Colonic mucosa (tissue), 4 donors: ENCODE measurements at places on chromosomes 4 and X. TPM values are rescaled to one million over a fixed set of nuclear protein-coding genes. Genes with fewer than 3 reads are reported as not detected.
A peak's percentile ranks its signal among the peaks of the same experiment; 100 is the strongest.

GRCh38 chrX:53324803-53325202, 43.4 kb upstream of the IQSEC2 start:
- no peak for DNase-seq

- no peak for DNase-seq
Observed at GRCh38 chr4:24570172-24570571, 14.2 kb downstream of the DHX15 start.

GRCh38 chr4:134126000-134126560, 75.5 kb downstream of the PABPC4L start:
- no peak for DNase-seq

- no peak for DNase-seq
Observed at GRCh38 chrX:78133238-78133960, 6.1 kb downstream of the TAF9B start.

GRCh38 chrX:81414630-81415029, 212.7 kb downstream of the SH3BGRL start:
- DNase-seq = no peak

GRCh38 chrX:7127056-7127455, 20.5 kb upstream of the STS start:
- no peak for DNase-seq

DNA sequence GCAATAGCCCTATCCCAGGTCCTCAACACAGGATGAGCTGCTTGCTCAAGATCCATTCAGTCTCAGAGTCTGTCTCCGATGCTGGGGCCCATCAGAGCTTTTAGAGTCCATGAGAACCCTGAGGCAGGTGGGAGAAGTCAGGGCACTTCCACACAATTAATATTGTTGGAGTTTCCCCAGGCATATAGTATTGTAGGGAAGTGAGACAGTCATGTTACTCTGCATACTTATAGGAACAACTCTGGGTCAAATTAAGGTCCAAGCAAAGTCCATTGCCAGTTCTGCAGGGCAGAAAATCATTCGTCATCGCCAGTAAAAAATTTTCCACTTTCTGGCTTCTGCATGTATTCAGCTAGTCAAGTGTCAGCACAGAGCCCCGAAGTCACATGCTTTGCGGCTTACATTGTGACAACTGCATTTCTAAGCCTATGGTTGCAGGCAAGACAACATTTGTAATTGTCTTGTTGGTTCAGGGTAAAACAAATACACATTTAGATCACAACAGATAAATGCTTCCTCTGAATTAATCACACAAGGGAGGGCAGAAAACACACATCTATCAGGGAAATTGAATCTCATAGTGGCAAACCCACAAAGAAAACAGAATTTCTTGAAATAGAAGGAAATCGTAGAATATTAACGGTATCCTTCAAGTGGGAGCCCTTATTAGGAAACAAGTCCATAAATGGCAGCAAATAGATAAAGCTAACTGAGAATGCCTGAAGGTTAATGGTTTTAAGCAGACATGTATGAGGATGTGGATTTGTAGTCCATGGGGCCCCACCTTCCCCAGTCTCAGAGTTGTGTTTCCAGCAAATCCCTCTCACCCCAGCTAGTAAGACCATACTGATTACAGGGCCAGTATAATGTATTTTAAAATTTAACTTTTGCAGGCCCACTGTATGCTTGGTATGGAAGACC, 412.1 kb upstream of the RASGEF1B start:
- no peak for DNase-seq

DNA sequence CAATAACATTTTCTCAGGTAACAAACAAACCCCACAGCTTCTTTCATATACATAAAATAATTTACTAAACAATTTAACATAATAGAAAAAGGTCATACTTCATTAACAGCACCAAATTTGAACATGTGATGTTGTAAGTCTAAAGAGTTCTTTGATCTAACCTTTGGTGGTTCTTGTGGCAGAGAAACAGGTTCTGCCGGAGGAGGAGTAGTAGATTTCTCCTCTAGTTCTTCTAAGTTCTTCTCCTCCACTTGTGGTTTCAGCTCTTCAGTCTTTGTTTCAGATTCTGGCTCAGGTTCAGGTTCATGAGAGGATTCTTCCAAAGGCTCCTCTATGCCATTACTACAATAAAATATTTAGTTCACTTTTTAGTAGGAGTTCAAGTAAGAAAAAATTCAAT, 18.3 kb downstream of the G3BP2 start:
- DNase-seq = no peak

DNA sequence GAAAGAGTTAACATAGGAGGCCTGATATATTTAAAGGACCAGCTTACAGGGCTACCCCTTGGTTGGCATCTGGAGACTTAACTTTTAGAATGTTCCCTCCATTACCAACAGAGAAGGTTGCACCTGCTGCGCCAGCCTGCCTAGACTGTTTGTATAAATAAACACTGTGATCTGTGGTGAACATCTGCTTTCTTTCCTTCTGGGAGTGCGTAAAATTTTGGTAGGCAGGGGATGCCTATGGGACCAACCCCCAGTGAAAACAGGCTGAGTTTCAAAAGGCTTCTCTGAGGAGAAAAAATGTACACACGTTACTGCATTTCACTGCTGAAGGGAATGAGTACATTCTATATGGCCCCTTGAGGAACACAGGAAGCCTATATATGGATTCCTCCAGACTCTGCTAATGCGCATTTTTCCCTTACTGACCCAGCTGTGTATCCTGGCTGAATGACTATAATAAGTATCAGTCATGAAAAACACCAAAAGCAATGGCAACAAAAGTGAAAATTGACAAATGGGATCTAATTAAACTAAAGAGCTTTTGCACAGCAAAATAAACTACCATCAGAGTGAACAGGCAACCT, 13.8 kb downstream of the CENPC start:
- no peak for DNase-seq

- peak; percentile 36 for DNase-seq
Observed at GRCh38 chr4:149999485-150000074, 78.7 kb upstream of the DCLK2 start.

DNA sequence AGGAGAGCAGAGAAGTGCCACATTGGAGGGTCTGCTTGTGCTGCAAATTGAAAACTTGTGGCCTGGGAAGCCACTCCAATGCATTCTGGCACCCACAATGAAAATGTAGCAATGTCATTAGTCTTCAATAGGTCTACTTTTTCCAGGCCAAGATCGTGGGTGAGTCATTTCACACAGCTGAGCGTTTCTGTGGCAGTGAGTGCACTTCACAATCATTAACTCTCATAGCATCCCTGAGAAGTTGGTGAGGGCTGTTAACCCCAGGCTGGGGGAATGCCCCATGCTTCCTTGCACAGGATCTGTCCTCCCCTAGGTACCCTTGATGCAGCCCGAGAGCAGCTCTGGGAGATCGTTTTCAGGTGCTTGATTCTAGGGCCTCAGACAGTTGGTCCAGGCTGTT, 196.8 kb upstream of the ATP6AP2 start:
- DNase-seq = no peak

GRCh38 chr4:96736352-96736889, 896.5 kb downstream of the PDHA2 start:
- DNase-seq = no peak

DNA sequence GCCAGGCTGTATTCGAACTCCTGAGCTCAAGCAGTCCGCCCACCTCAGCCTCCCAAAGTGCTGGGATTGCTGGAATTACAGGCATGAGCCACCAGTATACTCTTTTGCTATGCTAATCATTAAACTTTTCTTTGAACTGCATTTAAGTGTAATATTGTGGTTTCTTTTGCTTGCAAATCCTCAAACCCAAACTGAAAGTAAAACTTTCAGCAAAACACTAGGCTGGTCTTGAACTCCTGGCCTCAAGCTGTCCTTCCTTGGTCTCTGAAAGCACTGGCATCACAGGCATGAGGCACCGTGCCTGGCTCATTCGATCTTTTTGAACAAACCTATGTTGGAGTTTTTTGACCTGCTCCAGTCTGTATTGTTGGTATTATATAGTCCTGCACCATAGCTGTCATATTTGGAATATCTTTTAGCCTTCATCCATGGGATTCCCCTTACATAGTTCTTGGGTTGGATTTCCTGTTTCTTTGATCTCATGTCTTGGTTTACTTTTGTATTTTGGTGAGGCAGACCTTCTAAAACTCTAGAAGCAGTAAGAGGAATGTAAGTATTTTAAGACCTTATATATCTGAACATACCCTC, 34.1 kb downstream of the MOB1B start:
- DNase-seq = no peak

- DNase-seq = no peak
Observed at GRCh38 chr4:76651616-76652015, 216.6 kb downstream of the SHROOM3 start.

DNA sequence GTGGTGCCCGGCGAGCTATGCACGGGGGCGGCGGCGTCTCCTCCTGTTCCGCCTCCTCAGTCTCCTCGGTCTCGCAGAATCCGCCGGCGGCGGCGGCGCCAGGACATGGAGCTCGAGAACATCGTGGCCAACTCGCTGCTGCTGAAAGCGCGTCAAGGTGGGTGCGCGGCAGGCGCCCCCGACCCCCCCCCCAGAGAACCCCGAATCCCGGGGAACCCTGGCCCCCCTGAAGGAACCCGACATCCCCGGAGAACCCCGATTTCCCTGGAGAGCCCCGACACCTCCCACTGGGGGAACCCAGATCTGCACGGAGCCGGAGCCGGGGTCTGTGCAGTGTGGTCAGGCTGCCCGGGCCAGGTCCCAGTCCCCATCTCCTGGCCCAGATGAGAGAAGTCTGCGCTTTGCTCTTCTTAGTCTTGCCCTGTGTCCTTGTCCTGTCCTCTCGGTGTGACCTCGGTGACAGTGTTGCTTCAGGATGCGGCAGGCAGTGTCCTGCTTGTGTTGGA, 648 bp downstream of the GRK4 start:
- peak; percentile 46 for DNase-seq

GRCh38 chr4:80202190-80202711, 4.9 kb downstream of the PRDM8 start:
- peak; percentile 87 for DNase-seq

DNA sequence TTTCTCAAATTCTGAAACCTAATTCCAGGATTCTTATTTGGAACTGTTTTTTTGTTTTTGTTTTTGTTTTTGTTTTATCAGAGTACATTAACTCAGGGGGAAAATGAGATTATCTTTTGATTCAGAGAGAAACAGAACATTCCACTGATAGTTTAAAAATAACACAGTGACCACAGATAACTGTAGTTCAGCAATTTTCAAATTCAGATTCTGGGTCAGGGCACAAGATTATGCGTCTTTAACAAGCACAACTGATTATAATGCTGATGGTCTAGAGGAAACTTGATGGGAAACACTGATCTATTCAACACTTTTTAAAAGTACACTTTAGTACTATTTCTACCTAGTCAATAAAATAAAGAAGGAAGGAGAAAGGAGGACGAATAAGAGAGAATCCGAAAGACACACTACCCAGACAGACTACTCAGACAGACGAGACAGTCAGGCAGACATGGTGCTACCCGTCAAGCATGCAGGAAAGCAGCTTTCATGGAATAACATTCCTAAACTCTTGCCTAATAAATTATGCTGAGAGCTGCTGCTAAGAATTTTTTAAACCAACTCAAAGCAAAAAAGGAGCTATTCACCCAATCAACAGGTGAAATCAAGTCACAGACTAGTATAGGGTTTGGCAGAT, 59.0 kb downstream of the APBB2 start:
- no peak for DNase-seq

- no peak for DNase-seq
Observed at GRCh38 chrX:20432746-20433387, 166.2 kb upstream of the RPS6KA3 start.

DNA sequence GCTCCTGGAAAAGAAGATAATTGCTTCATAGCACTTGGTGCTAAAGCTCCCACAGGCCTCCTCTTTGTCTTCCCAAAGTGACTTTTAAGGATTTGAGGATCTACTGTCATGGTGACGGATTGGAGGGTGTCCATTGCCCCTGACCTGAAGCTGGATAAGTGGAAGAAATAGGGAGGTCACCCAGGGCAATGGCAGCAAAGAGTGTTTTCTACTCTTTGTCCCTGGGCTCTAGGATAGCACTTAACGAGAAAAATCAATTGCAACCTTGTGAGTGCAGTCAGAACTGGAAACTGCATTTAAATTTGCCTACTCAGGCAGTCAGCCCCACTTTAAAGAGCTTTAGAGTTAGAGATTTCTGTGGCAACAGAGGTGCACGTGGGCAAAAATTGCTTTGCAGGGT, 43.7 kb upstream of the XK start:
- DNase-seq = no peak

DNA sequence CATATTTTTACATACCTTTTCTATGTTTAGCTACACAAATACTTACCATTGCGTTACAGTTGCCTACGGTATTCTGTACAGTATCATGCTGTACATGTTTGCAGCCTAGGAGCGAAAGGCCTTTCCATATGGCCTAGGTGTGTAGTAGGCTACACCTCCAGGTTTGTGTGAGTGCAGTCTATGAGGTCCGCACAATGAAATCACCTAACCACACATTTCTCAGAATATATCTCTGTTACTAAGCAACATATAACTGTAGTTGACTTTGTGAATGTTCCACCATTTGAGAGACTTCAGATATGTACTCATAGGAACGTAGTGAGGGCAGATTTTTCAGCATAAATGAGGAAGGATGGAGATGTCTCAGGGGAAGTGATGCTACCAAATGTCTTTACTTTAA, 62.6 kb downstream of the WWC2 start:
- no peak for DNase-seq

Gene ZNF518B
- 15.3 TPM for total RNA-seq

Gene MAML3
- total RNA-seq = 9.3 TPM

Gene OCIAD1
- total RNA-seq = 120 TPM

Gene OTUD4
- total RNA-seq = 26.7 TPM

Gene GYPB
- total RNA-seq = not detected

Gene PDE6B
- 2.3 TPM for total RNA-seq

Gene SLITRK2
- total RNA-seq = 0.02 TPM
